ENCODE measurements at places on chromosomes 3 and 15.

GRCh38 chr15:58934521-58934920, 1.0 kb upstream of the SLTM start:
- peak overlapping the region; percentile 100 for H3K27ac ChIP-seq
- no peaks in the 10 kb centered on the region for H3K27me3 ChIP-seq
- peaks cover 16% of the 10 kb centered on the region for H3K36me3 ChIP-seq
- DNase-seq = no peak
- peak overlapping the region; percentile 89 for H3K4me3 ChIP-seq
- H3K4me1 ChIP-seq = peaks cover 16% of the 10 kb centered on the region

DNA sequence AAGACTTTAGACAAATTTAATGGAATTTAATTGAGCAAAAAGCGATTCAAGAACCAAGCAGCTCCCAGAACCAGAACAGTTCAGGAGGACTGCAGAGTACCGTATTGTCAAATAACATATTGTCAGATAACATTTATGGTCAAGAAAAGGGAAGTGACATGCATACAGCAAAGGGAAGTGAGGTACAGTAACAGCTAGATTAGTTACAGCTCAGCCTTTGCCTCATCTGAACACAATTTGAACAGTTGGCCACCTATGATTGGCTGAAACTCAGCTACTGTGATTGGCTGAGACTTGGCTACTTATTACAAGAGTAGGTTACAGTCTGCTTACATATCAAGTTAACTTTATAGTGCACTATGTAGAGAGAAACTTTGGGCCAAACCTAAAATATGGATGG, 21.9 kb downstream of the ZFAND6 start:
- H3K27me3 ChIP-seq = no peaks in the 10 kb centered on the region
- DNase-seq = no peak
- no peak overlapping the region for H3K27ac ChIP-seq
- H3K36me3 ChIP-seq = peaks cover 18% of the 10 kb centered on the region

- no peak for DNase-seq
- no peak overlapping the region for H3K27ac ChIP-seq
- H3K36me3 ChIP-seq = no peaks in the 10 kb centered on the region
- no peaks in the 10 kb centered on the region for H3K27me3 ChIP-seq
Observed at GRCh38 chr3:61848885-61849284, 287.5 kb downstream of the PTPRG start.

DNA sequence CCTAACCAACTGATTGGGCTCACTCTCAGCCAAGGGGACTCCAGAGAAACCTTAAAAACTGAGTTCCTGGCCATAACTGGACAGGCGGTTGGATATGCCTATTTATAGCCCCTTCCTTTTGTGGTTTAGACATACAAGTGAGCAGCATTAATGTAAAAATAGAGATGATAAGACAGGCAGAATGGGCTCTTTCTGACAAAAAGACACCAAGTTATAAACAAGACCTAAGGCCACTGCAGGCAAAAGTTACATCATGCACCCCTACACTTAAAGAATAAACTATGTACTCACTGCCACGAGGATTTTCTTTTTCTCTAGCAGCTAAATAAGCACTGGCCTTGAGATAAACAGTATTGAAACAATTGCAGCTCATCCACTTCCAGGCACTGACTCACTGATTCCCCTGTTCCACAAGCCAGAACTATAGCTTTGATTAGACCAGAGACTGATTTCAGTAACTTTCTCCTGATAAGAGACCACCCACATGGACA, 30.1 kb downstream of the SUCNR1 start:
- no peak overlapping the region for H3K4me3 ChIP-seq
- H3K27ac ChIP-seq = no peak overlapping the region
- H3K4me1 ChIP-seq = peaks cover 22% of the 10 kb centered on the region
- H3K36me3 ChIP-seq = no peaks in the 10 kb centered on the region
- no peak for DNase-seq
- peaks cover 36% of the 10 kb centered on the region for H3K27me3 ChIP-seq

DNA sequence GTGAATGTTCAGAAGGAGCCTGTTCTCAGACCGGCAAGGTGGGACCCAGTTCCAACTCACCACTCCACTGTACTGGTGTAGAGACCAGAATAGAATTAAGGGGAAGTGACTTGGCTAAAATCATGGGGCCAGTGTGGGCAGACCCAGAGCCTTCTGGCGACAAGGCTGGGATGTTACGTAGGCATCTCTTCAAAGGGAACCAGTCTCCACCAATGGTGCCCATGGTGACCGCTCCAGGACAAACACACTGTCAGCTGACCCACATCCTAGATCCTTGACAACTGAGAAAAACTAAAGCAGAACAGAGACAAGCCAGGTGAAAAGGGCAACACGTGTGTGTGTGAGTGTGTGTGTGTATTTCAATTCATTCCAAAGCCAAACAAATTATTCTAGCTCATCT, 321.7 kb upstream of the FRG2C start:
- H3K4me3 ChIP-seq = no peak overlapping the region
- no peaks in the 10 kb centered on the region for H3K27me3 ChIP-seq
- no peak overlapping the region for H3K27ac ChIP-seq
- H3K36me3 ChIP-seq = no peaks in the 10 kb centered on the region
- no peak for DNase-seq
- no peaks in the 10 kb centered on the region for H3K4me1 ChIP-seq

Data from activated T-helper 2 cell treated with anti-CD3 and anti-CD28 coated beads, Interferon-gamma antibody, Interleukin-2, Interleukin-4, amounts not matched to agents 10 μg/mL and 5 μg/mL and 100 μg/mL, durations not matched to agents 14 hours and 24 hours and 36 hours (primary cell).